ENCODE measurements at places on chromosomes 6 and 20. TPM values are rescaled to one million over a fixed set of nuclear protein-coding genes. Genes with fewer than 3 reads are reported as not detected.

PAK5 gene
- total RNA-seq: not detected

GRCh38 chr6:4464638-4465037 is 311.6 kb upstream of the CDYL start:
- no peak for DNase-seq
- H3K27me3 ChIP-seq: peaks cover 15% of the 10 kb centered on the region
- no peaks in the 10 kb centered on the region for H3K4me1 ChIP-seq
- H3K27ac ChIP-seq: no peak overlapping the region
- H3K4me3 ChIP-seq: no peak overlapping the region

DNA sequence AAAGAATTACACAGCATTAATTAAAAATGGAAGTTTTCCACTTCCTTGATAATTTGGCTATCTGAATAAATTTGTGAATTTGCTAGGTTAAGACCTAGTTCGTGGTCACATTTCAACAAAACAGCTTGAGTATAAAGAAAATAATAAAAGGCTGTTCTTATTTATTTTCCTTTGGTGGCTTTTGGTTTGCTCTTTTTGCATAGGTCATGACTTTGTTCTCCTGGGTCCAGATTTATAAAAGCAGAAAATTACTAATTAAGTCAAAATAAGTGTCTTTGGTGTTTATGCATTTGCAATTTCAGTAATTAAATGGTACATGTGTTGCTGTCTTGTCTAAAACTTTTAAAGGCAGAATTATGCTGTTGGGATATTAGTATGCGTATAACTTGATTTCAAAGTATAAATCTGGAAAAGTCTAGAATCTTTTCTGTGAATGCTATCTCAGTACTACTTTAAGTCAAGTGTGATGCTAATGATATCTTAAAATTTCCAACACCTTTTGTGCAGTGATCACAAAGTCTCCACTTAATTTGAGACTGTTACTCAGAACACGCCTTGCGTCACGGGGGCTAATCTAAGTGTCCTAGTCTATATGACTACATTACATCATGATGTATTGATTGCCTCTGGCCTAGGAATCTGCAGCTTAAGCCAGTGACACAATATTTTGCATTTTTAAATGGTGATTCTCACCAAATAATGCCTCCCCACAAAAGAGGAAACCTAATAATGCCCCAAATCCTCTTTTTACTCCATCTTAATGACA is 41.0 kb downstream of the GNAS start:
- no peak for DNase-seq
- peak overlapping the region; percentile 94 for H3K27ac ChIP-seq
- no peaks in the 10 kb centered on the region for H3K27me3 ChIP-seq
- H3K4me3 ChIP-seq: peak overlapping the region; percentile 88
- H3K36me3 ChIP-seq: peaks cover 3% of the 10 kb centered on the region

GRCh38 chr6:108363889-108364313 is 69.0 kb downstream of the AFG1L start:
- DNase-seq: no peak
- H3K27ac ChIP-seq: no peak overlapping the region
- peaks cover 3% of the 10 kb centered on the region for H3K4me1 ChIP-seq
- peaks cover 7% of the 10 kb centered on the region for H3K36me3 ChIP-seq

DNA sequence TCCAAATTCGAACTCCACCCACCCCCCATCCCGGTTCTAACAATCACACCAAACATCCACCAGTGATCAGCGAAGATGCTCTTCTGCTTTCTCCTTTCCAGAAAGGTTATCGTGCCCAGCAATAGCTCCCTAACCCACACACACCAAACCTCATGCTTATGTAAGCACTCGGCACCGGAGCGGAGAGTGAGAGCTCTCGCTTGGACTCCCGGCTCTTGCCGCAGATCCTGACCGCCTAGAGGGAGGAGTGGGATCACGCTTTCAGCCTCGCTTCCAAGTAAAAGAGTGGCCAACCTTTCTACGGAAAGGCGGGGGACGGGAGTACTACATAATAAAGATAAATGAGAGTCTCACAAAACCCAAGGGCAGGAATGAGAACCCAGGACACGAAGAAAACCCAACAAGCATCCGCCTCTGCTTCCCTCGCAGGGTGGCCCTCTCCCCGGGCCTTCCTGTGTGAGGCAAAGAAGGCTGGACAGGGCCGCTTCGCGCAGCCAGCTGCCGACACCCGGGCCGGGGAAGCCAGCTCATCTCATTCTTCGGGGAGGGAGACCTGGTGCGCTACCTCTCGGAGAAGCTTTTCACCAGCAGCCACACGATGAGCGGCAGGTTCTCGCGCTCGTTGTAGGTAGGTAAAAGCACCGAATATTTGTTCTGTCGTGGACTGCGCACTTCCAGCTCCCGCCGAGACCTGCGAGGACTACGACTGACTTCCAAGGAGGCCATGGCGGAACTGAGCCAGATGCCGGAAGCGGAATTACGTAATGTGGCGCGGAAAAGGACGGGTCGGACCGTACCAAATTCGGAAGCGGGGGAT is at the start of gene DPM1:
DPM1 (minus strand) TSS at position 735 of the 817 bp plus-strand sequence; CDS start at position 726, 9 bp downstream.
- DNase-seq: peak; percentile 73
- H3K4me3 ChIP-seq: peak within 1 kb of the TSS; percentile 96

CABLES2 gene
- 4.5 TPM for total RNA-seq

- H3K27ac ChIP-seq: no peak overlapping the region
- no peak for DNase-seq
- H3K36me3 ChIP-seq: peaks cover 2% of the 10 kb centered on the region
- H3K4me3 ChIP-seq: no peak overlapping the region
- H3K27me3 ChIP-seq: peaks cover 57% of the 10 kb centered on the region
Measured at GRCh38 chr20:47810116-47810677, 24.9 kb upstream of the SULF2 start.

DNA sequence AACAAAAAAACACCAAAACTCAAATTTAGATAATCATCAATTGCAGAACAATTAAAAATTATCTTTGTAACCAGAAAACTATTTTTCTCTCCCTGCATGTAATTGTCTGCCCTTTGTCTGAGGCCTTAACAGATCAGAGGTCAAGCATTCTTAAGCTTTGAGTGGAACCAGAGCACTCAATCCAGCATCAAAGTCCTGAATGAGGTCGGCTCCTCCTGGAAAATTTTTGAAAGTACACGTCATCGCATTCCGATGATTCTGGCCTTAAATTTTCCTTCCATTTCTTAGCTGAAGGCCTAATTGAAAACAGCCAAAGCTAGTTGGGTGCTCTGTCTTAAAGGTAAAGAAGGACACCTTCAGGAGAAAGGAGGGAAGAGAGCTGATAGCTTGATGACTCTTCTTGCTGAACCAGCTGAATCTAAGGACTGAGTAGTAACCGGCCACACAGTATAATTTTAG is 510.2 kb upstream of the SULF2 start:
- H3K4me3 ChIP-seq: no peak overlapping the region
- no peak for DNase-seq
- peaks cover 72% of the 10 kb centered on the region for H3K27me3 ChIP-seq
- H3K27ac ChIP-seq: no peak overlapping the region

- no peaks in the 10 kb centered on the region for H3K27me3 ChIP-seq
- no peaks in the 10 kb centered on the region for H3K4me1 ChIP-seq
- H3K27ac ChIP-seq: no peak overlapping the region
Measured at GRCh38 chr20:12528104-12528503, 480.7 kb upstream of the SPTLC3 start.

LTA gene
- 26.0 TPM for total RNA-seq

DNA sequence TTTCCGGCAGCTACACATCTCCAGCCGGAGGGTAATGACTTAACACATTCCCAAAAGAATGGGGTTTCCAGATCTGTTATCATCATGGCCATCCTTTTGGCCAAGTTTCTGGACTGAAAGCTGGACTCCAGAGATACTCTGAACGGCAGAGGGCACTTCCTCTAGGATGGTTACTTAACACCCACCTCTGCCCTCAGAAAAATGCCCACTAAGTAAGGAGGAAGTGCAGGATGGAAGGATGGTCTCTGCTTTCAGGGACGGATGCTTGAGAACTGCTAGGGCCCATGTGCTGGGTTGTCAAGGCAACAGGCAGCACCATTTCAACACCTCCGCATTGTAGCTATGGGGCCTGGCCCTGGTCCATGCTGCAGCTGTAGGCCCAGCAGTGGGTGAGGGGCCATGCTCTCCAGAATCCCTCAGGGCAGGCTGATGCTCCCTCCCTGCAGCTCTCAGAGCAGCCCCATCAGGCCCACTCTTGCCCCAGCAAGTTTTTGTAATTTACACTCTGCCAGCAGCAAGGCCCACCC is 16.5 kb upstream of the TGM3 start:
- no peak for DNase-seq
- H3K36me3 ChIP-seq: no peaks in the 10 kb centered on the region
- peaks cover 12% of the 10 kb centered on the region for H3K27me3 ChIP-seq
- H3K4me3 ChIP-seq: no peak overlapping the region
- H3K27ac ChIP-seq: no peak overlapping the region

RBM24 gene
- 0.86 TPM for total RNA-seq

TNXB gene
- total RNA-seq: 7.3 TPM

Measured in T-helper 17 cell (primary cell).